ENCODE measurements at places on chromosomes 11 and 22.

DNA sequence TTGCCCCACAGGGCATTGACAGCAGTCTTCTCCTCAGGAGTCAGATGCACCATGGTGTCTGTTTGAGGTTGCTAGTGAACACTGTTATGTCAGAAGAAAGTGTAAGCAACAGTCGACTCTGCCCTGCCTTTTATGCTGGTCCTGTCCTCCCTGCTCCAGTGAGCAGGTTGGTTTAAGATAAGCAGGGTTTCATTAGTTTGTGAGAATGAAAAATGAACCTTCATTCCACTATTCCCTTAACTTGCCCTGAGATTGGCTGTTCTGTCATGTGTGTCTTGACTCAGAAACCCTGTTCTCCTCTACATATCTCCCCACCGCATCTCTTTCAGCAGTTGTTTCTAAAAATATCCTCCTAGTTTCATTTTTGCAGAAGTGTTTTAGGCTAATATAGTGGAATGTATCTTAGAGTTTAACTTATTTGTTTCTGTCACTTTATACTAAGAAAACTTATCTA is at the start of gene HBD:
TSS of gene HBD (minus strand) at position 103 of the 454 bp plus-strand sequence. CDS start at position 53, 50 bp downstream.
- DNase-seq, result no peak

GRCh38 chr11:106076171-106076918 is 802 bp downstream of the KBTBD3 start:
- DNase-seq, result no peak

DNA sequence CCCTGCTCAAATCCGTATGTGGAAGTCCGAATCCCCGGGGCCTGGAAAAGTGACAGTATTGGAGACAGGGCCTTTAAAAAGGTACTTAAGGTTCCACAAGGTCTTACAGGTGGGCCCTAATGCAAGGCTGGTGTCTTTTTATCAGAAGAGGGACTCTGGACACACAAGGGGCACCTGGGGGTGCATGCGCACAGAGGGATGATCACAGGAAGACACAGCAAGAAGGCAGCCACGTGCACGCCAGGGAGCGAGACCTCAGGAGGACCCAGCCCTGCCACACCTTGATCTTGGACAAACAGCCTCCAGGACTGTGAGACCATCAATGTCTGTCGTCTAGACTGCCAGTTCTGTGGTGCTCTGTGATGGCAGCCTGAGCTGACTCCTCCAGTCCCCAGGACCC is 96.5 kb downstream of the SHANK2 start:
- no peak for DNase-seq

- no peak for DNase-seq
These were observed 258.0 kb downstream of the FAT3 start for GRCh38 chr11:92482492-92483060.

- no peak for DNase-seq
These were observed 412.4 kb downstream of the BUD13 start for GRCh38 chr11:116360221-116360941.

DNA sequence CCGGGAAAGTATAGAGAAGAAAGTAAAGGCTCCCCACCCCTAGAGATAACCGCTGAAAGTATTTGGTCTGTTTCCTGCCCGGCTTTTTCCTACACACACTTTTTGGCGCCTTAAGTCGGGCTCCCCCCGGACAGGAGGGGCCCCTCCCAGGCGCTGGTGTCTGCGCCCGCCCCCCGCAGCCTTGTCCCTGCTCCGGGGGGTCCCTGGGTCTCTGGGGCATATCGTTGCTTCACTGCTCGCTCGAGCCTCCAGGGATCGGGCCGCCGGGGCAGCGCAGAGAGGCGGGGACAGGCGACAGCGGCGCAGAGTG is 928 bp upstream of the CRACR2B start:
- DNase-seq, result no peak

DNA sequence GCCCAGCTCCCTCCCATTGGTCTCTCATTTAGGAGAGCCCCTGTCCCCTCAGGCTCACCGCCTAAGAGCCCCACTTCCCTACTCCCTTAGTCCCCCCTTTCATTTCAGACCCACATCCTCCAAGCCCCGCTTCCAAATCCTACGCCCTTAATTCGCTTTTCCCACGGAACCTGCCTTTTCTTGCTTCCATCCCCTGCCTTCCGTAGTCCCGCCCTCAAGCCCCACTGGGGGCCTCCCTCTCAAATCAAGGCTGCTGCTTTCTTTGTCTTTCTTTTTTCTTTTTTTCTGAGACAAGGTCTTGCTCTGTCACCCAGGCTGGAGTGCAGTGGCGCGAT is 396 bp downstream of the CCDC157 start:
- no peak for DNase-seq

GRCh38 chr11:74806267-74806666 is 57.6 kb downstream of the RNF169 start:
- no peak for DNase-seq

DNA sequence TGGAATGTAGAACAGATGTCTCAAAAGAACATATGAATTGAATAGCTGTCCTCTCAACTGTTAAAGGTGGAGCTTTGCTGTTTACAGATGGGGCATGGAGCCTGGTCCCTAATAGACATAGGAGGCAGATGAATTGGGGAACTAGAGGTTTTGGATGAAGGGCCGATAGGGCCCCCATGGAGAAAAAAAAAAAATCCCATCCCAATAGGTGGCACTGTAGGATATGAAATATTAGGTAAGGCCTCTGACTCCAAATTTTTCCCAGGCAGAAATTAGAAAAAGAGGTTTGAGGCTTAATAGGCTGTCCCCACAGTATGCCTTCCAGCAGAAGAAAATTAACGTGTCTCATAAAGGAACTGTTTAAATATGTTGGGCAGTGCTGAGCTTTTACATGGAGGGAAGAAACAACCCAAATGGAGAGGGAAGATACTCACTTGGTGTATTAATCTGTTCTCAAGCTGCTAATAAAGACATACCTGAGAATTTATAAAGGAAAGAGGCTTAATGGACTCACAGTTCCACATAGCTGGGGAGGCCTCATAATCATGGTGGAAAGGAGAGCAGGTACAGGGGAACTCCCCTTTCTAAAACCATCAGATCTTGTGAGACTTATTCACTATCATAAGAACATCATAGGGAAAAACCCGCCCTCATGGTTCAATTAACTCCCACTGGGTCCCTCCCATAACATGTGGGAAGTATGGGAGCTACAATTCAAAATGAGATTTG is 30.1 kb upstream of the TMEM45B start:
- DNase-seq, result no peak

GRCh38 chr11:33533386-33534052 is 167.1 kb downstream of the C11orf91 start:
- DNase-seq, result no peak

- DNase-seq, result no peak
These were observed 1.3 kb downstream of the PACSIN2 start for GRCh38 chr22:43013355-43014315.

- no peak for DNase-seq
These were observed 92.7 kb downstream of the SGSM3 start for GRCh38 chr22:40463017-40463631.
